ENCODE measurements at places on chromosomes 1 and 21. TPM values are rescaled to one million over a fixed set of nuclear protein-coding genes. Genes with fewer than 3 reads are reported as not detected.

MTHFR gene
- 21.4 TPM for total RNA-seq

KRTAP6-2 gene
- not detected for total RNA-seq

PNRC2 gene
- 112 TPM for total RNA-seq

DNA sequence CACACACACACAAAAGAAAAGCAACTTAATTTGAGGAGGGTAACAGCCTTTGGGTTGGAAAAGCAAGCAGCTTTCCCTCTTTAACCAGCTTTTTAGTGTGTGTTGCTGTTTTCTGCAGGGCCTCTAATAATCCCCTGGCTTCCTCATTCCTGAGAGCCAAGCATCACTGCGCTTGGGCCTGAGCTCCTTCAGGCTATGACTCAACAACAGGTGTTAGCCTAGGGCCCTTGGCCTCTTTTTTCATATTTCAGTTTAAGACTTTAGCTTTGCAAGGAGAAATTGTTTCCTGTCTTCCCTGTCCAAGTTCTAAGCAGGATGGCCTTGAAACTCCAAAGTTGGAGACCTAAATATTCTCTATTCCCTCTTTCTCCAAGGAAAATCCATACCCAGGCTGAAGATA is 26.2 kb upstream of the SNX27 start:
- H3K36me3 ChIP-seq = peaks cover 4% of the 10 kb centered on the region
- H3K4me3 ChIP-seq = no peak overlapping the region
- DNase-seq = no peak
- peaks cover 7% of the 10 kb centered on the region for H3K27me3 ChIP-seq
- H3K27ac ChIP-seq = no peak overlapping the region

DNA sequence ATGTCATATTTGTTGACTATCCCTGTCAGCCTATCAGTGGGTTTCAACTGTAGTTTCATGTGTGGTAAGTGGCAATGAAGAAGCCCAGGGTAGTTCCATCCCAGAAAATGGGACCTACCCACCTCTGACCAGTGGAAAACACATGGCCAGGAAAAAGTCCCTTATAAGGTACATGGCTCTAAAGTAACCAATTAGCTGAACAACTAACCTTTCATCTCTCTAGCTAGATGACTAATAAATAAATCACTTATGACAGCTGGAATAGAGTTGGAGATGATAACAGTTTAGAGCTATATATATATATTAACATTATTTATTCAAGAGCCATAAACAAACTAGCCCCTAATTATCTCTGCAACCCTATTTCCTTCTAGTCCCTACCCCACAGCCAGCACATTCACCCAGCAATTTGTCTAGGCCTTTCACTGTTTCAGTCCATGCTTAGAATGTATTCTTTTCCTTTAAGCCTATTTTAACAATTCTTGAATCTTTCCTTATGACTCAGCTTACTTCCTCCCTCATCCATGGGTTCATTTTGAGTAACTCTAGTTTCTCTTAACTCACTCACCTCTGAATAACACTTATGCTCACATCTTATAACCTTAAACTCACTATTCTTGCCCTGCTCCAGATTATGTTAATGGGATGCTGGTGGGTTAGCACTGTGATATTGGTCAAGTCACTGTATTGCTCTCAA is 83.7 kb downstream of the TNFSF18 start:
- H3K4me1 ChIP-seq = peaks cover 10% of the 10 kb centered on the region
- no peak overlapping the region for H3K4me3 ChIP-seq
- H3K27ac ChIP-seq = peak overlapping the region; percentile 59

GRCh38 chr1:24968941-24969585 is 39.0 kb upstream of the RUNX3 start:
- peaks cover 86% of the 10 kb centered on the region for H3K4me1 ChIP-seq
- peaks cover 7% of the 10 kb centered on the region for H3K36me3 ChIP-seq
- no peak overlapping the region for H3K4me3 ChIP-seq

MIXL1 gene
- not detected for total RNA-seq

ZNF683 gene
- not detected for total RNA-seq

DNA sequence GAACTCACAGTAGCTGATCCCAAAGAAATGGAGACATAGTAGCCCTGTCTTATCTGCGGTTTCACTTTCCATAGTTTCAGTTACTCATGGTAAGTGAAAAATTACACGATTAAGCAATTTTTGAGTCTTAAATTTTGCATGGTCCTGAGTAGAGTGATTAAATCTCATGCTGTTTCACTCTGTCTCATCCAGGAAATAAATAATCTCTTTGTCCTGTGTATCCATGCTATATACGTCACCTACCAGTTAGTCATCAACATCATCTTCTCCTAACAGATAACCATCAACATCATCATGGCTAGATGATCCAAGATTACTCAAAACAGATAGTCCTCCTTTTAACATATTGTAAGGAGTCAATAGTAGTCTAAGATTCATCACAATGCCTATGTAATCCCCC is 1589.3 kb downstream of the BRINP3 start:
- H3K4me3 ChIP-seq = no peak overlapping the region
- H3K4me1 ChIP-seq = no peaks in the 10 kb centered on the region
- no peaks in the 10 kb centered on the region for H3K36me3 ChIP-seq
- no peak overlapping the region for H3K27ac ChIP-seq

DNA sequence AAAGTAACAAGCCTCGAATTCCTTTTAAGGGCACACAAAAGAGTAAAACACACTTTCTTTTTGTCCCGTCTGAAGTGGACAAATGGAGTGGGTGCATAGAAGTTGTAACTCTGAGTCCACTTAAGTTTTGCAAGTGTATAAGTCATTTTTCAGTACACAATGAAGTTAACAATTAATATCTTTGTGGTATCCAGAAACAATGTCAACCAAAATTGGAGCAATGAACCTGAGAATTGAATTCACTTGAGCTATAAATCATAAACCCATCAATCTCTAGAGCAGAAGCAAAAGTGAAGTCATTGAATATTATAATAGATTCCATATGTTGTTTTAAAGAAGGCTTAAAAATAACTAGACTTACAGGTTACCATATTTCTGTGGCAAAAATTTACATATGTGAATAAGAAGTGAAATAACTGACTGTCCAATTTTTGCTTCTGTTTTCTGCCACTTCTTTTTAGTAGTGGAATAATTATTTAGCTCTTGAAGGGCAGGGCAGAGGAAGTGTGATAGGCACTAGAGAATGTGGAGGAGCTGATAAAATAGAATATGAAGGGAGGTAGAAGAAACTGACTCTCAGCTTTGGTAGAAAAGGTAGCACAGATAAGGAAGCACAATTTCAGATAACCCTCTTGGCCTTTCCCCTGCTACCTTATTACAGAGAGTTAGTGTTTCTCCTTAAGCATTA is 73.9 kb upstream of the RGL1 start:
- H3K36me3 ChIP-seq = no peaks in the 10 kb centered on the region
- no peak overlapping the region for H3K27ac ChIP-seq
- no peak overlapping the region for H3K4me3 ChIP-seq
- peaks cover 13% of the 10 kb centered on the region for H3K4me1 ChIP-seq
- no peak for DNase-seq

DNA sequence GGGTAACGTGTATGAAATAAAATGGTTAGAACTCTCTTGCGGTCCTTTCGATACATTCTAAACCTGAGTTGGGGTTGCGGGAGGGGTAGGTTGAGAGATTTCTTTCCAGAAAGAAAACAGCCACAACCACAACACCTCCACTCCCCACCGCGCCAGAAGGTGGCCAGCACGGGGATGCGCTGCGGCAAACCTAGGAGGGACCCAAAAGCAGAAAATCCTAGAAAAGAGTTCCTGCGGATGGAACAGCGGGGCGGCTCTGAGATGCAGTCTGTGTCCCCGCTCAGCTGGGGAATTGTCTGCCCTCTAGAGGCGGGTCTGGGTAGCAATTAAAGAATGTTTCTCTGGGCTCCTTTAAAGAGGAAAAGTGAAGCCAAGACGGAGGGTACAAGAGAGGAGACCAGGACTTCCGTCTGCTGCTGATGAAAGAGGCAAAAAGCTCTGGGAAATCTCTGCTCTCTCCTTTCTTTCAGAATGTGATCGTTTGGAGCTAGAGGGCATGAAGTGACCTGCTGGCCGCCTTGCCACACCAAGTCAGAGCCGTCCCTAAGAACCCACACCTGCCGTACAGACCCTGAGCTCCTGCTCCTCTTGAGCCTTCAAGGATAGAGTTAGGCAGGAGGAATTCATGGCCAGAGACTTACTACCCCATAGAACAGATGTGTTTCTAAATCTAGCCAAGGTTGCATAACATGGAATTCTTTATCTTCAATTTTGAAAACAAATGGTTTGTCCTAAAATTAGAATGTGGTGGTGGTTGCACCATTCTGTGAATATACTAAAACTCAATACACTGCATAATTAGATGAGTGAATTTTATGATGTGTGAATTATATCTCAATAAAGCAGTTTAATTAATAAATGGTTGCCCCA is 46.5 kb upstream of the COA6 start:
- peaks cover 25% of the 10 kb centered on the region for H3K27me3 ChIP-seq
- peak overlapping the region; percentile 33 for H3K27ac ChIP-seq
- H3K4me1 ChIP-seq = peaks cover 34% of the 10 kb centered on the region

PDZK1IP1 gene
- total RNA-seq = not detected

GRCh38 chr1:116874733-116875249 is 34.9 kb upstream of the PTGFRN start:
- no peak for DNase-seq
- no peak overlapping the region for H3K27ac ChIP-seq
- H3K4me3 ChIP-seq = no peak overlapping the region
- no peaks in the 10 kb centered on the region for H3K36me3 ChIP-seq

DNA sequence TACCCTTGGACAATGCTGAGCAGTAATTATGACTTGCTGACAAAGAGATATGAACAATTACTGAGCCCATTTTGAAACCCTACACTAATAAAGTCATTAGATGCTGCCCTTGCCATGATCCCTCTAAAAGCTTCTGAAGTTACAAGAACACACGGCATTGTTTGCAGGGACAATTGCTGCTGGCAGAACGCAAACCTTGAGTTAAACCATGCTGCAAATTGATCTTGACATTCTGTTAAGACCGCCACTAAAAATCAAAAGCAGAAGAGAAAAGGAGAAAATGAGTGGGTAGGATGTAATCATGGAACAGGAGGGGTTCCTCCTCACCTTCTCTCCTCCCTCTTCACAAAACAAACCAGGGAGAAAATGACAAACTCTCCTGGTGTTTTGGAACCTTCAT is 136.2 kb upstream of the DMRTA2 start:
- no peak overlapping the region for H3K4me3 ChIP-seq
- no peaks in the 10 kb centered on the region for H3K27me3 ChIP-seq
- no peaks in the 10 kb centered on the region for H3K4me1 ChIP-seq
- H3K36me3 ChIP-seq = peaks cover 7% of the 10 kb centered on the region
- DNase-seq = no peak
- H3K27ac ChIP-seq = no peak overlapping the region

- H3K27ac ChIP-seq = no peak overlapping the region
- peaks cover 14% of the 10 kb centered on the region for H3K4me1 ChIP-seq
- peaks cover 75% of the 10 kb centered on the region for H3K36me3 ChIP-seq
- H3K27me3 ChIP-seq = no peaks in the 10 kb centered on the region
- no peak overlapping the region for H3K4me3 ChIP-seq
Measured at GRCh38 chr1:116529199-116529631, 41.6 kb downstream of the CD58 start.

DNA sequence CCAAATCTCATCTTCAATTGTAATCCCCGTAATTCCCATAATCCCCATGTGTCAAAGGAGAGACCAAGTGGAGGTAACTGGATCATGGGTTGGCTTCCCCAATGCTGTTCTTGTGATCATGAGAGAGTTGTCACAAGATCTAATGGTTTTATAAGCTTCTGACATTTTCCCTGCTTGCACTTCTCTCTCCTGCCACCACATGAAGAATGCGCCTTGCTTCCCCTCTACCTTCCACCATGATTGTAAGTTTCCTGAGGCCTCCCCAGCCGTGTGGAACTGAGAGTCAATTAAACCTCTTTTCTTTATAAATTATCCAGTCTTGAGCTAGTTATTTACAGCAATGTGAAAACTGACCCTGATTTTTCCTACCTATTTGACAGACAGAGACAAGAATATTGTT is 162.5 kb upstream of the SYT6 start:
- no peak overlapping the region for H3K27ac ChIP-seq
- H3K4me1 ChIP-seq = no peaks in the 10 kb centered on the region
- H3K36me3 ChIP-seq = no peaks in the 10 kb centered on the region
- no peak for DNase-seq
- H3K27me3 ChIP-seq = peaks cover 10% of the 10 kb centered on the region

GBP6 gene
- 0.65 TPM for total RNA-seq

DNA sequence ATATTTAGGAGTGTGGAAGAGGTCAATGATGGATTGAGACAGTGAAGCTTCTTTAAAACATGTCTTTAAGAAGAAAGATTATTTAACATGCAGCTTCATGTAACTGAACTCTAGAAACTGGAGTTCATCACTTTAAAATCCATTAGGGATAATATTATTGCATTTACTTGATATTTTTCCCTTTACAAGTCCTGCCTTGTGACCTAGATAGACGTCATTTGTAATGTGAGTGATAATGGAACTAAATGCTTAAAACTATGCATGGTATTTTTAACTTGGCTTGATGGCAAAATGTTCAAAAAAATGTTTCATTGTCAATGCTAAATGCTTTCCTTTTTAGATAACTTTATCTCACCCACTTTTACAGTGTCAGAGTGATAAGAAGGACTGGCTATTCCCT is 723.7 kb downstream of the RWDD3 start:
- DNase-seq = no peak
- no peaks in the 10 kb centered on the region for H3K4me1 ChIP-seq

DNA sequence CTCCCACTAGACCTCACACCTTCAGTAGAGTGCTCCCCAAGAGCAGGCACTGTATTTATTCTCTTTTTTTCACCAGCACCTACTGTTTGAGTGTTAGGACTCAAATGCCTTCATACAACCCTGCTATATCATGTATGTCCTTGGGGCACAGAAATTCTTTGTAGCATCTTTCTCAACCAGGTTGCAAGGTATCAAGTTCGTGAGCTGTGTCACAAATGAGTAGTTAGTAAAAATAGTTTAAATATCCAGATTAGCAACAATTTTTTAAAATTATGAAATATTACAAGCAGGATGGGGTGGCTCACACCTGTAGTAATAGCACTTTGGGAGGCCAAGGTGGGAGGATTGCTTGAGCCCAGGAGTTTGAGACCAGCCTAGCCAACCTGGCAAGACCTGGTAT is 152.6 kb upstream of the TNR start:
- no peak overlapping the region for H3K27ac ChIP-seq
- DNase-seq = no peak
- H3K4me1 ChIP-seq = no peaks in the 10 kb centered on the region

PERM1 gene
- not detected for total RNA-seq

DNA sequence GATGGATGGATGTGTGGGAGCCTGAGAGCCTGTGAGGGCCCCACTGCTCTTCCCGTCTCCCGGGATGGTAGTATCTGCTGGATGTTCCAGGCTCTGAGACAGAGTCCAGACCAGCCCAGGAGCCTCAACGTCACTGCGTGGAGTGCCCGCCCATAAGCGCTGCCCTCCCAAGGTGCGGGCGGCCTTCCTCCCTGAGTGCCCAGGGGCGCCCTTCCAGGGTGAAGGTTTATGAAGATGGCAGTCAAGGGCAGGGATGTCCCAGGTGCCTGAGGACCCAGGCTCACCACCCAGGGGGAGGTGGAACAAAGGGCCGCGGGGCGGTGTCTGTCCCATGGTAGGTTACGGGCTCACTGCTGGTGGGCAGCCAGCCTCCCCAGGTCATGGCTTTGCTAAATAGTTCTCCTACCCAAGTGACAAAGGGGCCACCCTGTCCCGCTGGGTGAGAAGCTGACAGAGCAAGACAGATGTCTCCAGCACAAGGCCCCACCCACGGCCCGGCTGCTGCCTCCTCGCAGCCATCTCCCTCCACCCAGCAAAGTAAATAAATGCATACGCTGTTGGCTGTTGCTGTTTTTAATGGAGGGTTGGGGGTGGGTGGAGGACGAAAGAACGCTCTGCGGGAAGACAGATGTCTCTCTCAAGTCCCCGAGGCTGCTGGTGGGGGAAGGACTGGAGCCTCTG is 9.0 kb upstream of the GPR153 start:
- H3K36me3 ChIP-seq = no peaks in the 10 kb centered on the region
- no peak overlapping the region for H3K4me3 ChIP-seq
- no peaks in the 10 kb centered on the region for H3K27me3 ChIP-seq
- H3K4me1 ChIP-seq = no peaks in the 10 kb centered on the region
- H3K27ac ChIP-seq = no peak overlapping the region
- DNase-seq = no peak

Measured in activated T-helper 1 cell treated with anti-CD3 and anti-CD28 coated beads, Interleukin-12 subunit alpha, Interleukin-12 subunit beta, Interleukin-2, Interleukin-4 antibody, amounts not matched to agents 30 ng/mL and 10 ng/mL and 1 ng/mL, durations not matched to agents 14 hours and 24 hours and 36 hours (primary cell).